ENCODE measurements at places on chromosomes 7 and 10.

DNA sequence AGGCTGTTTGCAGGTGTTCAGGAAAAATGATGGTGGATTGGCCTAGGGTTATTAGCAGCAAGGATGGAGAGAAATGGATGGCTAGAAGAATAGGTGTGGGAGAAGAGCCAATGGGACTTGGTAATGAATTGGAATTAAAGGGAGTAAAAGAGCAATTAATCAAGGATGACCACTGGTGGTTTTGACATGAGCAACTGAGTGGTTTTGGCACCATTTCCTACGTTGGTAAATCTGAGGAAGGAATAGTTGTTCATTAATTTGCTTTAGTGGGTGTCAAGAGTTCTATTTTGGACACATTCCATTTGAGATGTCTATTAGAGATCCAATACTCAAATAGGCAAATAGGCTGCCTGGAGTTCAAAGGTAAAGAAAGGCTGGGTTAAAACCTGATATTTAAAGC lies 38.2 kb upstream of the NRBF2 start:
- DNase-seq: no peak

DNA sequence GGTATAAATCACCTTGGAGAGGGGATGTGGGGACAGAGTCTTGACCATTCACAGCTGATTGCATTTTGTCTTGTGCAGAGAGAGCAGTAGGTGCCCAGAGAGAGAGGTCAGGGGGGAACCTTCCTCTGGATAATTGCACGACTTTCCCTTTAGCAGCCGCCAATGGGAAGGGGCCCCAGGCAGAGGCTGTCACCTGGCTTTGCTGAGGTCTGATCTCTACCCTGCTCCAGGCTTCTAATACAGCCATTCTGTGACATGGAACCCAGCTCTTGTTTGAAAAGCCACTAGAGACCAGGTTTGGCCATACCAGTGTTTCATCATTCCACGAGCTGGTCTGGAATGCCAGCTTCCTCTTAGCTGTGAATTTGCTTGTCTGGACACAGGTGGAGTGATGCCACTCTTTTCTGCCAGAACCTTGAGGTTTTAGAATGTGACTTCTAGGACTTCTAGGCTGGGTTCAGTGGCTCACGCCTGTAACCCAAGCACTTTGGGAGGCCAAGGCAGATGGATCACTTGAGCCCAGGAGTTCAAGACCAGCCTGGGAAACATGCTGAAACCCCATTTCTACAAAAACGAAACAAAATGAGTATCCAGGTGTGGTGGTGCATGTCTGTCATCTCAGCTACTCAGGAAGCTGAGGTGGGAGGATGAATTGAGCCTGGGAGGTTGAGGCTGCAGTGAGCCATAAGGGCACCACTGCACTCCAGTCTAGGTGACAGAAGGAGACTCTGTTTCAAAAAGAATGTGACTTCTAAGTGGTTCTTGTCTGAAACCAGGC lies 159.9 kb downstream of the CAMK1D start:
- no peak for DNase-seq

GRCh38 chr7:4785371-4785770 lies 9.9 kb downstream of the AP5Z1 start:
- DNase-seq: no peak

- no peak for DNase-seq
Measured at GRCh38 chr10:3141351-3142005, 31.1 kb downstream of the PITRM1 start.

- no peak for DNase-seq
Measured at GRCh38 chr10:63935705-63936104, 414.5 kb downstream of the REEP3 start.

DNA sequence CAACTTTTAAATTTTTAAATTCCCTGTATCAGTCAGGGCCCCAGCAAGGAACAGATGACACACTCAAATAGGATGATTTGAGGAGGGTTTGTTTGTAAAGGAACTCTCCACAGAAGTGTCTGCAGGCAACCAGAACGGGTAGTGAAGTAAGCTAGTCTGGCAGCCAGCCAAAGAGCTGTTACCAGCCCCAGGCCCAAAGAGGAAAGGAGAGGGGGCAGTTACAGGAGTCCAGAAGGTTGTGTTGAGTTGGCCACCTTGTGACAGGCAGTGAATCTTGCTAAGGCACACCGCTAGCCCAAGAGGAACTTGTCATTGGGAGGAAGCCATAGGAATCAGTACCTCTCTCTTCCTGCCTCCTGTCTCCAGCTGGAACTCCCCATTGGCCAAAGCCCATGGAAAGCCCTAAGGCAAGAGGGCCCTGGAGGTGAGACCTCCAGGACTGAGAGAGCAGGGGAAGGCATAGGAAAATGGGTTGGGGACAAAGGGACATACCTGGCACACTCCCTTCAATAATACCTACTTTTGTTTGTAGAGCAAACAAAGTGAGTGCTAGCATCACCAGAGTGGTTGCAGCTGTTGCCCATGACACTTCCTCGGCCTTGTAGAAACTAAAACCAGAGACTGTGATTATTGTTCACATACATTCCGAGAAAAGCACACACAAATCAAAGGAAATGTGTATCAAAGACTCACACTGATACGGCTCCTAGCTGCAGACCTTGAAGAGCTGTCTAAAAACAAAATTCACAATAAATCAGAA lies 25.4 kb upstream of the GATAD1 start:
- no peak for DNase-seq

DNA sequence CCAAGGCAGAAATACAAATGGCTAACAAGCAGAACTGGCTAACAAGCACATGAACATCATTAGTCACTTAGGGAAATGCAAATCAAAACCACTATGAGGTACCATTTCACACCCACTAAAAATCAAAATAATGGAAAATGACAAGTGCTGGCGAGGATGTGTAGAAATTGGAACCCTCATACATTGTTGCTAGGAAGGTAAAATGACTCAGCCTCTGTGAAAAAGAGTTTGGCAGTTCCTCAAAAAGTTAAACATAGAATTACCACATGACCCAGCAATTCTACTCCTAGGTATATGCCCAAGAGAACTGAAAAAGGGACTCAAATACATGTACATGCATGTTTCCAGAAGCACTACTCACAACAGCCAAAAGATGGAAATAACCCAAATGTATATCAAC lies 52.8 kb upstream of the ANAPC16 start:
- DNase-seq: no peak

DNA sequence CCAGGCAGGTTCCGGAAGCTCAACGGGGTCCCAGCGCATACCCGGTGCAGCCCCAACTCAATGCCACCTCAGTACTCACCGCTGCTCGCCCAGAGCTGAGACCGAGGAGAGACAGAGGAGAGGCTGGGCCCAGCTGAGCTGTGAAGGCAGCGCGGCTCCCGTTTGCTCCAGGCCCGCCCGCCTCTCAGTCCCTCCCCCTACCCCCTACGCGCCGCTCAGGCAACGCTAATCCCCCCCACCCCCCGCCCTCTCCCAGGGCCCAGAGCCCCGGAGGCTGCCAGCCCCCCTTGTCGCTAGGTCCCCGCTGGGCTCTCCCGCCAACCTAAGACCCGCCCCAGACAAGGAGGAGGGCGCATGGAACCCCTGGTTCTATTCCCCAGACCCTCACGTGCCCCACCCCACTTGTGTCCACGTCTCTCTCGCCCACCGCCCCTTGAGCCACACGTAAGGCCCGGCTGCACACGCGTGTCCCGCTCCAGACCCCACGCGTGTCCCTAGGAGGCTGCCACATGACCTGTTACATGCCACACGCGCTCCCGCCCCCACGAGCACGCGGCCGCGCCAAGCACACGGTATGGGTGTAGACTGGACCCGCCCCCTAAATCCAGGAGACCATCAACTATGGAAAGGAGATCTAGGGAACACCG lies at the start of gene PSD:
Gene PSD (minus strand): TSS at position 164 of the 647 bp plus-strand sequence. CDS start 1,747 bp downstream, outside the sequence.
- no peak for DNase-seq

GRCh38 chr7:87510411-87510875 lies 35.0 kb upstream of the ABCB4 start:
- DNase-seq: no peak

DNA sequence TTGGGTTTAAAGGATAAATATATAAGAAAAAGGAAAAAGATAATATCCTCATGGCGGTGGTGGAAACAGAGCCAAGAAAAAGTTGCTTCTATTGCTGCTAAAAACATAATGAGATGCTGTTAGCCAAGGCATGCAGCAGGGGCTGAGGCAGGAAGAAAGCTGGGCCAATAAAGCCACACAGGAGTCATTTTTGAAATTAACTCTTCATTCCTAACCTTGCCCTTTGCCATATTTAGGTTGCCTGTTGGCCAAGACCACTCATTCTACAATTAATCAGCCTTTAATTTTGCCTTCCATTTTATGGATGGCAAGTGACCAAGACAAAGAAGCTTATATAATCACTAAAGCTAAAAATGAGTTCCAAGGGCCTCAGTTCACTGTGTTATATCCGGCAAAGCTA lies 58.2 kb downstream of the ARMH3 start:
- no peak for DNase-seq

- no peak for DNase-seq
Measured at GRCh38 chr10:31829776-31830175, 98.9 kb downstream of the ARHGAP12 start.

GRCh38 chr7:98281757-98282606 lies 496 bp downstream of the BRI3 start:
- DNase-seq: peak; percentile 18

DNA sequence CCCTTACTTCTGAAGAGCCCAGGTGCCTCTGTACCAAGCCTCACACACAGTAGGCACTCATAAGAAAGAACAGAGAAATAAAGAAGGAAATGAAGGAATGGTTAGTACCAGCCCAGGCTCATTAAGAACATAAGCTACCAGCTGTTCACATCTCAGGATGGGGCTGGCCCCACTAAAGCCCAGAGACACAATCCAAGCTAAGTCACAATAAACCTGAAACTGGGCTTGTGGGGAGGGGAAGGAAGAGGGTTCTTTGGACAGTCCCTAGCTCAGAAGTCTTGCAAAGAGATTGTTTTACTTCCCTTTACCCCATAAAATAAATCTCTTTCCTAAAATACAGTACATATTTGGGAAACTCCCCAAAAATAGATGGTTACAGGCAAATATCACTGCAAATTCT lies 24.3 kb downstream of the FBXW4 start:
- DNase-seq: no peak
